Left lung (tissue), 14 donors: ENCODE measurements at places on chromosomes 12 and 14. TPM values are rescaled to one million over a fixed set of nuclear protein-coding genes. Genes with fewer than 3 reads are reported as not detected.

Gene SLCO1A2
- 0.03 TPM for total RNA-seq

Gene SDSL
- 13.8 TPM for total RNA-seq

Gene RFX4
- total RNA-seq: 0.09 TPM

Gene SLC38A4
- total RNA-seq: 0.85 TPM

GRCh38 chr12:64029013-64029857, 184.7 kb downstream of the SRGAP1 start:
- no peak for DNase-seq
- H3K27me3 ChIP-seq: no peaks in the 10 kb centered on the region
- H3K4me1 ChIP-seq: no peaks in the 10 kb centered on the region
- no peak overlapping the region for H3K27ac ChIP-seq

- DNase-seq: peak; percentile 85
- no peaks in the 10 kb centered on the region for H3K27me3 ChIP-seq
- H3K4me1 ChIP-seq: no peaks in the 10 kb centered on the region
- H3K4me3 ChIP-seq: no peak overlapping the region
- peak overlapping the region; percentile 78 for H3K27ac ChIP-seq
These were observed 8.5 kb downstream of the RACGAP1 start for GRCh38 chr12:50016501-50017475.

GRCh38 chr12:51687177-51687576, 96.1 kb downstream of the SCN8A start:
- H3K27me3 ChIP-seq: no peaks in the 10 kb centered on the region
- no peak overlapping the region for H3K4me3 ChIP-seq
- H3K36me3 ChIP-seq: no peaks in the 10 kb centered on the region

DNA sequence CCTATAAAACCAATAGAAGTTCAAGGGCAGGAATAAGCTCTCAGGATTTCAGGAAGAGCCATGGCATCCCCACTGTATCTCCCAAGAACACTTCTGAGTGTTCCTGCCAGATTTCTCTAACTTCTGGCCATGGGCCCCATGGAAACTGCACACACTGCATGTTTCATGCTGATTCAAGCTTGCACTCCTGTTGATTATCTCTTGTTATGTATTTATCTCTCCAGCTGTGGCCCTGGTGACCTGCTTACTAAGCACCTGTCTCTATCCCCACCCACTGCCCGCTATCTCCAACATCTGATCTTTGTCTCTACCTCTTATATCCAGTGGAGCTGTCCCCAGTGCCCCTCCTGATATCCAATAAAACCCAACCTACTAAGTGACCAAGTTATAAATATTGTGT, 285.3 kb downstream of the PDZRN4 start:
- H3K27me3 ChIP-seq: no peaks in the 10 kb centered on the region
- DNase-seq: no peak
- no peaks in the 10 kb centered on the region for H3K4me1 ChIP-seq
- no peaks in the 10 kb centered on the region for H3K36me3 ChIP-seq
- no peak overlapping the region for H3K4me3 ChIP-seq

DNA sequence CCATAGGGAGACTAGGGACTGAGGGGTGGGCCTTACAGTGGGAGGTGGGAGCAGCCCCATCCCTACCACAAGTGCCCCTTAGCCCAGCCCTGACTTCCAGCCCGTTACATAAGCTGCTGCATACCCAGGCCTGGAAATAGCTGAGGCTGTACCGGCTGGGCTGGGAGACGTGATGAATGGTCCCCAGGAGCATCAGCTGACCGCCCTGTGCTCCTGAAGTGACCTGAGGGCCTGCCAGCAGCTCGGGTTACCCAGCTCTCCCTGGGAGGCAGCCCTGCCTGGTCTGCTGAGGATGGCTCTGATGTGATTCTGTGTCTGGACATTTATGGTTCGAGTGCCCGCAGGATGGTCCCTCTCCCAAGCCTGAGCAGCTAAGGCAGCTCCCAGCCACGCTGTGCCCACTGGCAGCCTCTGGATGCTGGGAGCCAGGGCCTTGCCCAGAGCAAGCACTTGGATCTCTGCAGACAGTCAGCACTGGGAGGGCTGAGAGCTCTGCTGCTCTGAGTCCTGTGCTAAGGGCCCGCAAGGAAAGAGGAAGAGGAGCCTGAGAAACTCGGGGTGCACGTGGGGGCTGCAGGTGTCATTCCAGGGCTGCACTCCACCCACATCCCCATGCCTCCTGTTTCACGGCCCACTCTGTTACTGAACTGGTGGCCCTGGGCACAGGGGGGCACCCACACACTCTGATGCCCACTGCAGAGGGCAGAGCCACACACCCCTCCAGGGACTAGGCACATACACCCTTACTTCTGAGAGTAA, 20.5 kb downstream of the TAMALIN start:
- H3K4me3 ChIP-seq: no peak overlapping the region
- H3K27ac ChIP-seq: no peak overlapping the region
- no peaks in the 10 kb centered on the region for H3K36me3 ChIP-seq
- no peak for DNase-seq
- H3K4me1 ChIP-seq: peaks cover 47% of the 10 kb centered on the region

DNA sequence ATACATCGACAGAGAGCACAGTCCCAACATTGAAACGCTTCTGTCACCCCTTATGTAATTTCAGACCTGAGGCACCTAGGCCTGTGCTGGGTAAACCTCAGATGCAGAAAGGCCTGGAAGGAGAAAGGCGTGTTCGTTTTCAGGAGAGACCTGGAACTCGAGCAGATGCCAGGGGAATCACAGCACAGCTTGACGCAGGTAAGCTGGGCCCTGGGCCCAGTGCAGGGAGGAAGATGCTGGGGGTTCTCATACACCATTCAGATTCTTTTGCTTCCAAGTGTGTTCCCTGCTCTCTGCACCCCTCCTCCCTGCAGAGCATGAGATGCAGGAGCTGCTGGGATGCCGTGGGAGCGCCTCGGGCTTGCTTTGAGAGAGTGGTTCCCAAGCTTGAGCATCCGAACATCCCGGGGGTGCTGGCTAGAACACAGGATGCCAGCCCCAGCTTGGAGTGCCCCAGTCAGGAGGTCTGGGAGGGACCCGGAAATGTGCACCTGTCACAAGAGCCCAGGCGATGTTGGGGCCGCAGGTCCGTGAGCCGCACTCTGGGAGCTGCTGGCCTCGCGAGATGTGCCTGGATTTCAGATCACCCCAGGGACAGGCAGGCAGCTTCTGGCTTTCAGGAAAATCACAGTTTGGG, 35.9 kb downstream of the FZD10 start:
- no peaks in the 10 kb centered on the region for H3K4me1 ChIP-seq
- H3K27ac ChIP-seq: no peak overlapping the region
- no peak overlapping the region for H3K4me3 ChIP-seq
- DNase-seq: no peak

GRCh38 chr12:39572551-39572950, 47.1 kb downstream of the ABCD2 start:
- H3K4me1 ChIP-seq: no peaks in the 10 kb centered on the region
- DNase-seq: no peak
- no peak overlapping the region for H3K27ac ChIP-seq
- no peak overlapping the region for H3K4me3 ChIP-seq

DNA sequence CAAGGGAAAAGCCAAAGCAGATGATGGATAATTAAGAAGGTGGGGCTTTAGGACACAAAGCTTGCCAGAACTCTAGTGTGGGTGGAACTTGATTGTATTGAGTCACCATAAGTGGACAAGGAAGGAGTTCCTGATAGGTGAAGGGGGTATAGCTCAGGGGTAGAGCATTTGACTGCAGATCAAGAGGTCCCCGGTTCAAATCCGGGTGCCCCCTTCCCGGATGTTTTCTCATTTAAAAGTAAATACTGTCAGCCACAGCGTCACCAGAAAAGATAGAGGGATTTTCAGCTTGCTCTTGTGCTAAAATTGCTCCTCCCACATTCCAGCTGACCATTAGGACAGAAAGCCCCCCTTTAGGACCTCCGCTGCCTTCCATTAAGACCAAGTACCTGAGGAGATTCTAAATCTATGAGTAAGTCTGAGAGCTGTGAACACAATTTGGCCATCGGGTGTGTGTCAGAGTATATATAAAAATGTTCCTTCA, 36.6 kb downstream of the DCAF4 start:
- H3K36me3 ChIP-seq: peaks cover 29% of the 10 kb centered on the region
- no peak for DNase-seq
- no peak overlapping the region for H3K27ac ChIP-seq
- no peaks in the 10 kb centered on the region for H3K4me1 ChIP-seq
- H3K27me3 ChIP-seq: no peaks in the 10 kb centered on the region
